Activated naive CD8-positive, alpha-beta T cell treated with anti-CD3 and anti-CD28 coated beads, Interleukin-2, amount 10 ng/mL, durations not matched to agents 7 days and 5 days (primary cell): ENCODE measurements at places on chromosomes 16 and 17. TPM values are rescaled to one million over a fixed set of nuclear protein-coding genes. Genes with fewer than 3 reads are reported as not detected.

NDUFAB1 gene
- total RNA-seq: 65.0 TPM

MYL11 gene
- not detected for total RNA-seq

- no peak for DNase-seq
Observed at GRCh38 chr17:21686165-21687015, 5.9 kb upstream of the KCNJ18 start.

DNA sequence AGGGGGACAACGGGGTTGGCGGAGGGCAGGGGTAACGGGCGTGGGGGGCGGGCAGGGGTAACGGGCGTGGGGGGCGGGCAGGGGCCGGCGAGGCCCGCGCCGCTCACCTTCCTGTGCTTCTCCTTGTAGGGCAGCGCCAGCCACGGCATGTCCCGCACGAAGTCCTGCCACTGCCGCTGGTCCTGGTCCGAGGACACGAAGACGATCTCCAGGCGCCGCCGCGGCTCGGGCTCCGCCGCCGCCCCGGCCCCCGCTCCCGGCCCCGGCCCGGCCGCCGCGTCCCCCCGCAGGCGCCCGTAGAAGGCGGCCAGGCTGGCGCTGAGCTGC, 401 bp downstream of the NXN start:
- DNase-seq: no peak

- no peak for DNase-seq
Observed at GRCh38 chr16:69302301-69302700, 8.8 kb upstream of the VPS4A start.
